ENCODE measurements at places on chromosomes 7 and 10.

- no peak for DNase-seq
These were observed 463.9 kb downstream of the PARD3 start for GRCh38 chr10:34351161-34351560.

GRCh38 chr10:92678206-92678605 is 11.5 kb upstream of the HHEX start:
- no peak for DNase-seq

- DNase-seq: no peak
These were observed 114.0 kb downstream of the PDGFA start for GRCh38 chr7:405489-406211.

- DNase-seq: no peak
These were observed 938.9 kb downstream of the NRG3 start for GRCh38 chr10:82813856-82814255.

- DNase-seq: no peak
These were observed 200.2 kb downstream of the DNAJC1 start for GRCh38 chr10:21803374-21803773.

DNA sequence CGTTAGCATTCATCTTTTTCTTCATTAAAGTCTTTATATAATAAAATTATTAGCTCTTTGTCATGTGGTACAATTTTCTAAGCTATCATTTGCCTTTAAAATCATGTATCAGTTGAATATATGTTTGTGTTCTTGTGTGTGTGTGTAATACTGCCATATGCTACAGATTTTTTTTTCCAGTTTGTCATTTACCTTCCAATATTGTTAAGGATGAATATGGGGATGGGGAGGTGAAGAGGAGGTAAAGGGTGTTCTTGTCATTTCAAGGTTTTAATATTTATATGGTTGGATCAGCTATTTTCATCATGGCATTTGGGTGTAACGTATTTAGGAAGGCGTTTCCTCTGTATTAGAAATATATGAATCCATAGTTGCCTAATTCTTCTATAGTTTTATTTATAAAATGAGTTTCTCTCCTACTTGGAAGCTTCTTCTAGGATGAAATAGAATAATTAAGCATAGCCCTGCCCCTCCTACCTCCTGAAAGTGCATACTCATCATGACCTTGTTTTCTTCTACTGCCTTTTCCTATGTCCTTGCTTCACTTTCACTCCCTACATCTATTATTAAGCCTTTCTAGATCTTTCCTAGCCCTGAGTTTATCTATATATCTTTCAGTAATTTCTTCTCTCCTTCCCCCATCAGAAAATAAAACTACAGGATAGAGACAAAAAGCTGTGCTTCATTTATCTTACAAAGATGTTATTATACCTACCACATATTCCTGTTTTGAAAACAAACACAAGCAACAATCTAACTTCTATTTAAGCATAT is 25.1 kb downstream of the RAB18 start:
- DNase-seq: no peak

- DNase-seq: no peak
These were observed 65.9 kb downstream of the PDIA4 start for GRCh38 chr7:148962440-148962822.

DNA sequence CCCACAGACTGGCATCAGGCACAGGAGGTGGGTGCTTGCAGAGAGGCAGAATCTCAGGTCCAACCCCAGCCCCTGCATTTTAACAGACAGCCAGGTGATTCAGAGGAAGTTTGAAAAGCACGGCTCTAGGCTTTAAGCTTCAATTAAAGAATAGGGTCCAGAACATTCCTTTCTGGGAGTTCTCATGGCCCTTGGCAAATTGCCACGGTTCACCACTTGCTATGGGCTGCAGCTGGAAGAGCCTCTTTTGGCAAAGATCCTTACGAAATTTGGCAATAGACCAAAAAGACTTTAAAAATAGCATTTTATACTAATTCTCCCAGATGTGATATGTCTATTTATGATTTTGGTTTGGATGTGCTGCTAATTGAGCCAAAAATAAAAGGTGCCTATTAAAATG is 148.1 kb downstream of the ITGA8 start:
- no peak for DNase-seq

DNA sequence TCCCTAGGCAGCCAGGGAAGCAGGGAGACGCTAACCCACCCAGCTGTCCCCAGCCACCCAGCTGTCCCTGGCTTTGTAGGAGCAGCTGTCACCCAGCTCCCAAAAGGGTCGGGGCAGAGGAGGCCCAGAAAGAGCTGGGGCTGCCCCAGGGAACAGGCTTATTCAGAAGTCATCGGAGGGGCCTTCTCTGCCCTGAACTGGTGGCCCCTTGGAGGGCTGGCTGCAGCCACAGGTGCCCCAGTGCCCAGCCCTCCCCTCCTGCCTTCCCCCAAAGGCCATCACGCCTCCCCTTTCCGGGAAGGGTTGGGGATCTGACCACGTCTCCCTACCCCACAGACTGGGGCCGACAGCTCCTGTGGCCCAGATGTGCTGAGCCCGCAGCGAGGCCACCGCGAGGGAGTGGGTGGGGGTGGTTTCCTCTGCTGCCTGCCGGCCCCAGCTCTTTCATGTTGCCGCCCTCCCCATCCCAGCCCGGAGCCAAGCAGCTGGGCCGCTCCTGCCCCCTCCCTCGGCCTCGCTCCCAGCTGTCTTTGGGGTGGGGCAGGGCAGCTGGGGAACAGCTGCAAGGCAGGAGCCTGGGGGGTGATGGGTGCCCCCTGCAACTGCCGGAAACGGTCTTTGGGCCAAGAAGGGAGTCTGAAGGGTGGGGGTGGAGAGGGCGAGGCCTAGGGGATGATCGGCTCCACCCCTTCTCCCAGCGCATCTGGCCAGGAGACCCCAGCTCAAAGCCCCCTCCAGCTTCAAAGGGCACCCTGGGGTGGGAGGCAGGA is 16.8 kb downstream of the TRIM8 start:
- peak; percentile 46 for DNase-seq

- no peak for DNase-seq
These were observed 32.5 kb downstream of the BNIP3 start for GRCh38 chr10:131949041-131949862.

DNA sequence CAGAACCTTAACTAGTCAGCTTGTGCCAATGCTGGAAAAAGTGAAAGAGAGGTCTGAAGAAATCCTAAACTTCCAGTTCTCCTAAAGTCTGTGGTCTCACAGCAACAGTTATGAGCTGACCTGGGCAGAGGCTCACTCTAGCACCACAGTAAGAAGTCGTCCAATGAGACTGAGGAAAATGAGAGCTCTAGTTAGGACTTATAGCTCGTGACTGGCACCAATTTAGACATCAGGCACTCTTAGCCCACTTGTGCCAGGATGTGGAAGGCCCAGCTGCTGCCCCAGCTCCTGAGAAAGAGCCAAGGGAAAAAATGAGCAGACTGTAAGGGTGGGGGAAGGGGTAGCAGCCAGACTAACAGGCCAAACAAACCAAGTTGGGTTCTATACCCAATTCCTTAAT is 7.6 kb downstream of the MMS19 start:
- DNase-seq: no peak

DNA sequence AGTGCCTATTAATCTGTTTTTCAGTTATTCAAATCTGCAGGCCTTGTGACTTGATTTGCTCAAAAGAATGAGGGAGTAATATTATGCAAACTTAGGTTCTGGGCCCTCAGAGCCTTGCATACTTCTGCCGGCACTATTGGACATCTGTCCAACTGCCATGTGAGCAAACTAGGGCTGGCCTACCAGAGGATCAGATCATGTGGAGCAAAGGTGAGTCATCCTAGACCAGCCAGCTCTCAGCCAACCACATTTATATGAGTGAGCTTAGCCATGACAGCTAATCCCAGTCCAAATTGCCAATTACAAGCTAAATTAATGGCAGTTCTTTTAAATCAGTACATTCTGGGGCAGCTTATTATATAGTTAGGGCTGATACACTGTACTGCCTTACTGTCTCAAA is 69.6 kb downstream of the SDHAF3 start:
- no peak for DNase-seq

DNA sequence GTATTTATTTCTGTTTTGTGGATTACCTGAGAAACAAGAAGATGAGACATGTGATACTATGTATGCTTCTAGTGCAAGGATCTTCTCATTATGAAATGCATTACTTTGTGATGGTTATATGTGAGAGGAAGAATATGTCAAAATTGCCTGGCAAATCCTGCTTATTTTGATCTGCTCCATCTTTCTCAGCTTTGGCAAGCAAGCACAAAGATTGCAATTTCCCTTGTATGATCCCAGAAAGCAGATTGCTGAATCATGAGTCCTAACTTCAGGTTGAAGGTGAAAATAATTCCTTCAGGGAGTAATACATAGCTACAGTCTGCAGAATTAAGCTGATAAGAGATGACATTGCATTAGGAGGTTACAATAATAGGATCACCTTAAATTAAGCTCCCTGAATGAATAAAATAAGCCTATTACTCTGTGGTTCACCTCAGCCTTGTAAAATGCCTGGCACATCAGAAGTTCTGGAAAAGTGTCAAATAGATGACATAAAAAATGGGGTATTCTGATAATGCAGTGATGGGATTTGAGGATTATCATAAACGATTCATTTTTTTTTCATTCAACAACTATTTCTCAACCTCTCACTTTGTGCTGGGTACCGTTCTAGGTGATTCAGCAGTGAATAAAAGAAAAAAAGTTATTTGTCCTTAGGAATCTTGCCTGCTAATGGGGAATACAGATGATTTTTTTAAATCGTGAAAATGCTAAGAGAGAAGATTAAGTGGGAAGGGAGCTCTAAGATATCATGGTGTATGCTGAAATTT is 120.7 kb downstream of the CHN2 start:
- no peak for DNase-seq

- DNase-seq: no peak
These were observed 325.6 kb downstream of the HPSE2 start for GRCh38 chr10:98910048-98910447.

DNA sequence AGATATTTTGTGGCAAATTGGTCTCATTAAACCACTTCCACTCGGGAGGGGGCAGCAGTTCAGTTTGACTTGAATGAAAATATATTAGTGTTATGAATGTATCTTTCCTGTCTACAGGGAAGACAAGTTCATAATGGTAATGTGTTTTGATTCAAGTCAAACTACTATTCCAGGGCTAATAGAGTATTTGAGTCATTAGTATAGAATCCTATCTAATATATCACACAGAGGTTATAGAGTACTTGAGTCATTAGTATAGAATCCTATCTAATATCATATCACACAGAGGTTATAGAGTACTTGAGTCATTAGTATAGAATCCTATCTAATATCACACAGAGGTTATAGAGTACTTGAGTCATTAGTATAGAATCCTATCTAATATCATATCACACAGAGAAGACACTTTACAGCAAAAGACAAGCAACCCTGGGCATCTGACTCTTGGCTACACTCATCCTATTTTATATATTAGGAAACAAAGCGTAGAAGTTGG is 199.7 kb upstream of the MAGI2 start:
- no peak for DNase-seq

- DNase-seq: no peak
These were observed 4.6 kb downstream of the CRYGN start for GRCh38 chr7:151435103-151435916.

DNA sequence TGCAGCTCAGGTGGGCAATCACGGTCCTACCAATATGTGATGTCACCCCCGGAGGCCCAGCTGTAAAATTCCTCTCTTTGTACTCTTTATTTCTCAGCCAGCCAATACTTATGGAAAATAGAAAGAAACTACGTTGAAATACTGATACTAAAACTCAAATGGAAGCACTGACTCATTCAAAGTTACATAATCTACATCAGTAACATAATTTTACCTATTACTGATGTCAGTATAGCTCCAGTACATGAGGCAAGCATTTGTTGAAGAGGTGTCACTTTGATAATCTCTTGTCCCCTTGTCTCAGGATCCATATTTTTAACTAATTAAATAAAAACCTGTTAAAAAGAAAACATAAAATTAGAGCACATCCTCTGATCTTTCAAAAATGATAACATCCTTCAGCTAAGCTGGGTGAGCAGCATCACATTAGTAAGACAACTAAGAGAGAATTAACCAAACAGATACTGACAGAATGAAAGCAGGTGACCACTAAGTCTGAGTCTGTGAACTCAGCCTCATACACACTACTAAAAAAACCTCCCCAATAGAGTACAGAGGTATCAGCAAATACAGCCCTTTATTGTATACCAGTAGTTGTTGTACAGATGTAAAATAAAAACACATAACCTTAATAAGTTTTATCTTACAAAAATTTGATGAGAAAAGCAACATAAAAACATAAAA is 17.6 kb downstream of the SLC25A40 start:
- DNase-seq: no peak

DNA sequence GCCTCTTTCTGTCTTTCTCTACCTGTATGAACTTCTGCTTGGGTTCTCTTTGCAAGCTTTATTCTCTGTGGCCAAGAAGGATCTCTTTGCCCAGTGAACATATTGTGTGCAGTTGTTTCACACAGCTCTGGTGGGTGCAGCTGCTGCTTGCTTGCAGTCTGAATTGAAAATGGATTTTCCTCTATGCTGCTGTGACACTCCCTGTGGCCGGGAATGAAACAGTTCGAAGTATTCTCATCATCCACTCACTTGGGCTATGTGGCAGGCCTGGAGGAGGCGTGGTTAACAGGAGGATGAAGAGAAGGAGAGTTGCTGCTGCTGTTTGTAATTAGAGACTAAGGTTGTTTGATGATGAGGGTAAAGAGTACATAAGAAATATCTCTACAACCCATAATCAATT is 28.4 kb upstream of the ITGA8 start:
- no peak for DNase-seq

GRCh38 chr10:92241158-92241500 is 49.7 kb downstream of the CPEB3 start:
- no peak for DNase-seq

DNA sequence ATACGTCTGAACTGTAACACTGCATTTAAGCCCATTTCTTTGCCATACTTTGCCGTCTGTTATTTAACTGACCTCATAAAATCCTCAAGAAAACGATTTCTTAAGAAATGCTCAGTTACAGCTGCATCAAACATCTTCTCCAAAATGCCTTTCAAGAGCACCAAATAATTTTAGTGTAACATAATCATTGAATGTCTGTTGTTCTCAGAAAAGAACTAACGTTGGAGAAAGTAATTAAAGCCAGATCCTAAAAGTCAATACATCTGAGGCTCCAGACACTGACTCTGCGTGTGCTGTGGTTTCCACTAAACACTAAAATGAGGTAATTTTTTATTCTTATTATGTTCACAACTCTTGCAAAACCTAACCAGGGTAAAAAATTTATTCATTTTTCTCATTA is 63.7 kb upstream of the LRRC17 start:
- DNase-seq: no peak

- no peak for DNase-seq
These were observed 94.6 kb downstream of the TACC2 start for GRCh38 chr10:122083478-122084025.

DNA sequence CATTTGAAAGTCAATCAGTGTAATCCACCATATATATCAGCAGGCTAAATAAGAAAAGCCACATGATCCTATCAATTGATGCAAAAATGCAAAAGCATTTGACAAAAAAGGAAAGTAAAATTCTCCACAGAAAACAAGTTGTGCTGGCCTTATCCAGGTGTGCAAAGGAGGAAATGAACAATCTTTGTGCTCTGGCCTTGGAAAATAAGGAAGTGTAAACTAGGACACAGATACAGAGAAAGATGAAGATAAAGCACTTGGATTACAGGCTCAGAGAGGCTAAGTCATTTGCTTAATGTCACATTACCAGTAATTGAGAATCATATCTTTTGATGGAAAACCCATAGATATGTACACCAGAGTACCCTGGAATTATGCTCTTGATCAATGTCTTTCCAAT is 54.5 kb downstream of the CXCL12 start:
- no peak for DNase-seq

- DNase-seq: no peak
These were observed 26.6 kb upstream of the WNT8B start for GRCh38 chr10:100436255-100436654.
